Endothelial cell (in vitro differentiated cells): ENCODE measurements at places on chromosomes 1 and 21. TPM values are rescaled to one million over a fixed set of nuclear protein-coding genes. Genes with fewer than 3 reads are reported as not detected.

SPRR5 gene
- total RNA-seq, result not detected

ACTA1 gene
- total RNA-seq, result 1.5 TPM

TCHHL1 gene
- total RNA-seq, result not detected

SPATA45 gene
- 0.82 TPM for total RNA-seq

FABP3 gene
- 1.1 TPM for total RNA-seq

SH2D1B gene
- total RNA-seq, result not detected

PLXNA2 gene
- total RNA-seq, result 25.6 TPM

NKAIN1 gene
- 3.7 TPM for total RNA-seq

KLHDC8A gene
- 1.5 TPM for total RNA-seq

RIPPLY3 gene
- 86.4 TPM for total RNA-seq

PLA2G2A gene
- total RNA-seq, result not detected

HSD11B1 gene
- not detected for total RNA-seq

PEX10 gene
- total RNA-seq, result 25.4 TPM

DRAXIN gene
- total RNA-seq, result 0.46 TPM

AIM2 gene
- 29.2 TPM for total RNA-seq

LRRC38 gene
- total RNA-seq, result not detected
